Hepatocyte (in vitro differentiated cells): ENCODE measurements at places on chromosomes 3 and 15. TPM values are rescaled to one million over a fixed set of nuclear protein-coding genes. Genes with fewer than 3 reads are reported as not detected.

DNA sequence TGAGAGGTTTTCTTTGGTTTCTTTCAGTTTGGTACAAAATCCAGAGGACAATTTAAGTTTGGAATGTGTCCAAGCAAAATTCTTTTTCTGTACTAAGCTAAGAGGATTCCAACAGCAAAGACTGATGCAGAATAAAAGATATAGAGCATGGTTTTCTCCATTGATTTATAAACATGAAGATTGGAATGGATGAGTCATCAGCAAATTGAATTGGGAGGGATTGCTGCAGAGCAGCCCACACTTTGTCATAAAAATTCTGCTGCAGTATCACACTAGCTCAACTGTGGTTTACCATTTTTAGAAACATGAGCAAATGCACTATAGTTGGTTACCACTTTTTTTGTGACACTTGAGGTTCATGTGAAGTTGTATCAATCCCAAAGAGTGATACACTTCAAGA is 16.1 kb upstream of the LARP6 start:
- DNase-seq = no peak

DNA sequence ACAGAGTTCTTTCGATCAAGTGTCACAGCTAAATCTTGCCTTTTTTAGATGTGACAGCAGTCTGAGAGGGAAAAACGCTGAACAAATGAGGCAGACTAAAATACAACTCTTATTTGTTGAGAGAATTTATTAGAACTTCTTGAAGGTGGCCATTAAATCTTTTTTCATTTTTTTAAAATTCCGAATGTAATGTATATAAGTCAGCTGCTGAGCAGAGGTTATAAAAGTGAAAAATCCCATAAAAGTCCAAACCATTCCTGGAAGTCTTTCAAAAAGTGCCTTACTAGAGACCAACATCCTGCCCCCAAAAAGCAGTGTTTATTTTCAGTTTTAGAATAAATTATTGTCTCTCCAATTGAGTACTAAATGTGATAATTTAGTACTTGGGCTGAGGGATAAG is 3.1 kb downstream of the TSEN2 start:
- no peak for DNase-seq

DNA sequence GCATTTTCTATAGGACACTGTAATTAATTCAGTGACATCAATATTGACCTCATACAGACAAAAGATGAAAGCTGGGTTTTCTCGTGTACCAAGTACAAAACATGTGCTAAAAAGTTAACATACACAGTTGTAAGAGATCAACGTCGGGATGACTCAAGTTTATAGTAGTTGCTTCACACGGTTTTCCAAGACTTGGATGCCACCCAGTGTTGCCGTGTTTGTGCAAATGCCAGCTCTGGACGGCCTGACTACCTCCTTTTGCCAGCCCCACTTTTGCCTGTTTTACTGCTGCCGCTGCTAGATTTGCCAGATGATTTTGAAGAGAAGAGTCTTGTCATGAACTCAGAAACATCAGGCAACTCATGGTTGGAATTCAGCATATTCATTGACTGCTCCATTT is 17.6 kb downstream of the EMC7 start:
- DNase-seq = no peak

GRCh38 chr15:71666763-71667620 is 143.4 kb upstream of the NR2E3 start:
- no peak for DNase-seq

GRCh38 chr15:85010386-85011159 is 28.9 kb downstream of the PDE8A start:
- peak; percentile 61 for DNase-seq

- DNase-seq = no peak
Measured at GRCh38 chr15:78057803-78058202, 19.7 kb downstream of the TBC1D2B start.

The TM4SF1 gene
- total RNA-seq = 164 and 166 TPM in 2 replicates

The FGF12 gene
- total RNA-seq = 2.1 and 4.9 TPM in 2 replicates
